SJSA1 (cell line): ENCODE measurements at places on chromosomes 7 and 10. TPM values are rescaled to one million over a fixed set of nuclear protein-coding genes. Genes with fewer than 3 reads are reported as not detected.

Gene SH2D4B
- 0.08 TPM in 1 of 2 replicates, not detected in the other for total RNA-seq

Gene TBX20
- 3.2 and 5.1 TPM in 2 replicates for total RNA-seq

Gene TMEM184A
- total RNA-seq: 1.8 and 3.2 TPM in 2 replicates

Gene CTTNBP2
- not detected in 2 replicates for total RNA-seq

Gene LRRD1
- not detected in 2 replicates for total RNA-seq

Gene COBL
- not detected in 2 replicates for total RNA-seq

Gene RASSF4
- total RNA-seq: 9.2 and 19.7 TPM in 2 replicates

Gene UCMA
- not detected in 2 replicates for total RNA-seq
